Activated B cell treated with CpG ODN at 0.5 μM for 24 hours (primary cell): ENCODE measurements at places on chromosomes 1 and 21.

DNA sequence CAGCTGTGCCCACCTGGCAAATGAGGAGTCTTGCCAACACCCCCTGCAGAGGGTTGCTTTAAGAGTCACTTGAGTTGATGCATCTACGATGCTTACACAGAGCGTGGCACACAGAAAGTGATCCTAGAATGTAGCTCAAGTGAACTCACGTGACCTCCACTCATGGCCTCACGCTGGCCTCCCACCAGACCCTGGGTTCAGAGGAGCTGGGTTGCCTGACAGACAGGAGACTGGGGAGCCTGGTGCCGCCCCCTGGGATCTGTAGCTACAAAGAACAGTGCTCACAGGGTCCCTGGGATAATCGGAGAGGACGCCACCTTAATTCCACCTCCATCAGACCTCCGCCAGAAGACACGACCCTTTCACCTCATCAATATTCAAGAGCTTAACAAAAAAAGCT is 81.4 kb upstream of the CASZ1 start:
- no peak overlapping the region for H3K27ac ChIP-seq
- DNase-seq: no peak
- no peaks in the 10 kb centered on the region for H3K36me3 ChIP-seq
- H3K4me1 ChIP-seq: no peaks in the 10 kb centered on the region

DNA sequence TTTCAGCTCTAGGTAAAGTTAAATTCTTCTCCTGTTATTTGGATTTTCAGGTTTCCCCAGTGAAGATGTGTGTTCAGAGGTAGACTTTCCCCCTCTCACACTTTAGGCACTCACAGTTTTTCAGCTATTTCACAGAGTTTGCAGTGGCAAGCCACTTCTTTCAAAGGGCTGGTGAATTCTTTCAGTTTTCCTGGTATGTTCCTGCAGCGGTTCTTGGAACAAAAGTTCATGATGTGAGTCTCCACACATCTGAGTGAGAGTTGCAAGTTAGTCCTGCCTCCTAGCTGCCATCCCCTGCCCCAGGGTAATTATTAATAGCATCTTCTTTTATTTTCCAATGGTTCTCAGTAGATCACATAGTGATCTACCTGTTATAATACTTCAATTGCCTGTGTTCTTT is 27.3 kb upstream of the CD84 start:
- peak overlapping the region; percentile 84 for H3K27ac ChIP-seq
- H3K27me3 ChIP-seq: no peaks in the 10 kb centered on the region
- peaks cover 59% of the 10 kb centered on the region for H3K36me3 ChIP-seq

DNA sequence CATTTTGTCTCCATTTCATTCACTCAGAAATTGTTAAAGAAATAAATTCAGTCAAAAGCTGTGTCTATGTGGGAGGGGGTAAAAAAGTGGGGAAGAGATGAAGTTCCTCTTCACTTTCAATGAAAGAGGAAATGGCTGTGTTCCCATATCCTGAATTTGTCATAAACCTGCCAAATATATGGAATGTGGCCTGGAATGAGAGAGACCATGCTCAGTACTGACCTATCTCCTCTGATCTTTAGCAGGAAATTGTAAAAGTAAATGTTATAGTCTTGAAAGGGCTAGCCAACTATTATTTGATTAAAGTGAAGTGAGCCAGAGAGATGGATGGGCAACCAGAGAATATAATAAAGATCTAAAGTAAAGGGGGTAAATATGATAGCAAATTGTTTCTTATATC is 130.3 kb upstream of the C21orf91 start:
- no peaks in the 10 kb centered on the region for H3K27me3 ChIP-seq
- H3K4me3 ChIP-seq: no peak overlapping the region
- H3K36me3 ChIP-seq: no peaks in the 10 kb centered on the region
- no peak for DNase-seq
- no peaks in the 10 kb centered on the region for H3K4me1 ChIP-seq

DNA sequence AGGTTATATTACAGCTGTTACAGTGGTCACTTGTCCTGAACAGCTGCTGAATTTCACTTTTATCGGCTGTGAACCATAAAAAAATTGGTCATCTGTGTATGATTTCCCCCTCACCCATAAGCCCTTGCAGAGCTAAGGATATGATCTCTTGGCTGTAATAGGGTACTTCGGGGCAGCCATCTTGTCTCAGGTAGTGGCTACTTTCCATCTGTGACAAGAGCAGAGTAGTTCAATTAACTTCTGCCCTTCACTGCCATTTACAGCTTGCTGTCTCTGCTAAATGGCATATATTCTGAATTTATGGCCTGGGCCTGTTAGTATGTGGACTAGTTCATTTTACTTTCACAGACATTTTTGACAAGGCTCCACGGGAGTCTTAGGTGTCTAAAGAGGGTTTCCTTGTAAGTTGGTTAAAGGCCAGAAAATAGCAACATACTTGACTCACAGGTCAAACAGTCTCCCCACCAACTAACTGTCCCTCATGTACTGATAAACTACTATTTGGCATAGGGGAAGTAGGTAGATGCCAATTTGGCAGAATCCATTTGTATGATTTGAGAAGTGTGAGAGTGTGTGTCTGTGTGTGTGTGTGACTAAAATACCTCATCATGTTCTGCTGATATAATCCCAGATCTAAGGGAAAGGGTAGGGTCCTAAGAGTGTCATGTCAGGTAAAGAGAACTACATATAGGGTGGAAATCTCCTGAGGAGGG is 151.6 kb downstream of the KCTD3 start:
- H3K4me1 ChIP-seq: no peaks in the 10 kb centered on the region
- DNase-seq: no peak
- no peak overlapping the region for H3K4me3 ChIP-seq
- no peaks in the 10 kb centered on the region for H3K36me3 ChIP-seq
- H3K27me3 ChIP-seq: no peaks in the 10 kb centered on the region

GRCh38 chr1:14567056-14567455 is 31.4 kb upstream of the KAZN start:
- H3K27ac ChIP-seq: no peak overlapping the region
- no peaks in the 10 kb centered on the region for H3K4me1 ChIP-seq
- H3K36me3 ChIP-seq: no peaks in the 10 kb centered on the region
- H3K27me3 ChIP-seq: peaks cover 8% of the 10 kb centered on the region
- no peak overlapping the region for H3K4me3 ChIP-seq

GRCh38 chr1:207825719-207826556 is 74.1 kb downstream of the CD46 start:
- H3K36me3 ChIP-seq: peaks cover 27% of the 10 kb centered on the region
- peak overlapping the region; percentile 93 for H3K27ac ChIP-seq
- peak; percentile 74 for DNase-seq
- peaks cover 2% of the 10 kb centered on the region for H3K27me3 ChIP-seq
